ENCODE measurements at places on chromosomes 1 and 21.

DNA sequence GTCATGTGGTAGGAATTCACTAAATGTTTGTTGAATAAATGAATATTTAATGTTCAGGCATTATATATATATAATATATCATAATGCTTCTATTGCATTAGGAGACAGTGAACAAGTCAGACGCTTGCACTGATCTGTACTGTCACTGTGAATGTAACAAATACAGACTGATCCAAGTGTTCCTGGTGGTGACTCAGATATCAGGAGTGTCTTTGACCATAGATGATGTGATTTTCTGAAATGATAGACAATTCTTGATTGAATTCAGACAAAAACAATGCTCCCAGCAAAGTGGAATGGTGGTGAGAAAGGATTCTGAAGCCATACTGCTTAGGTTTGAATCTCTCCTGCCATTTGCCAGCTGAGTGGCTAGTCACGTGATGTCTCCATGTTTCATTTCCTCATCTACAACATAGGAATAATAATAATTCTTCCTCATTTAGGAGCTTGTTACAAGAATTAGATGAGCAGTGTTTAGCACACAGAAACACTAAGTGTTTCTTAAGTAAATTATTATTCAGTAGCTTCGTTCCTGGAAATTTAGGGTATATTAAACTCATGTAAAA, 71.0 kb downstream of the OLFML2B start:
- no peak for DNase-seq

DNA sequence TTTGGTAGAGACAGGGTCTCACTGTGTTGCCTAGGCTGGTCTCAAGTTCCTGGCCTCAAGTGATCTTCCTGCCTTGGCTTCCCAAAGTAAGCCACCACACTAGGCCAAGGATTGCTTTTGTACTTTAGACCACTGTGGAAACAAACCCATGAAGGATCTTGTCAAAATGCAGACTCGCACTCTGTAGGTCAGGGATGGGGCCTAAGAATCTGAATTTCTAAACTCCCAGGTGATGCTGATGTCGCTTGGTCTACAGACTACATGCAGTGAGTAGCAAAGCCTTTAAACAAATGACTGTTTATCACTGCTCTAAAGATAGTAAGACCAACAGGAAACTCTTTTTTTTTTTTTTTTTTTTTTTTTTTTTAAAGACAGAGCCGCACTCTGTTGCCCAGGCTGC, 54.1 kb upstream of the MUTYH start:
- no peak for DNase-seq

DNA sequence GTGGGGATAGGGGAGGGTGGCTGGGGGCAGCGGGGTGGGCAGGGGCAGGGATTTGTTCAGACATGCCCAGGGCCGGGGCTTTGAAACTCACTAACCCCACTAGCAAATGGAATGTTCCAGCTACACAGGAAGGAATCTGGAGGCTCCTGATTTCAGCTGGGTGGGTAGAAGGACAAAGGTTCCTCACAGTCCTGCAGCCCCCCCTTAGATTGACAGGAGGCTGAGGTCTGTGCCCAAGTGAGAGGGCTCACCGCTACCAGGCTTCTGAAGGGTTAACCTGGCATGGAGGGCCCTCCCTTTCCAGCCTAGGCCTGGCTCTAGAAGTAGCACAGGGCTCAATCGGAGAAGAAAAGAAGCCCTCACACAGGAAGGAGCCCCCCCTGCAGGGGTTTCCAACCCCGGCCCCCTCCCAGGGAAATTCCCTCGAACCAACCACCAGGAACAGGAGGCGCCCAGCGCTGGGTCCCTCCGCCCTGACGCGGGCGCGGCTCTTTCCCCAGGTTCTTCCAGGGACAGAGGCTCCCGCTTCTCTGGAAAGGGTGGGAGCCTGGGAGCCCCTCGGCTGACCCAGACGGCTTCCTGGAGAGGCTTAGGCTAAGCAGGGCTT, 3.3 kb downstream of the EPHA2 start:
- DNase-seq, result no peak

DNA sequence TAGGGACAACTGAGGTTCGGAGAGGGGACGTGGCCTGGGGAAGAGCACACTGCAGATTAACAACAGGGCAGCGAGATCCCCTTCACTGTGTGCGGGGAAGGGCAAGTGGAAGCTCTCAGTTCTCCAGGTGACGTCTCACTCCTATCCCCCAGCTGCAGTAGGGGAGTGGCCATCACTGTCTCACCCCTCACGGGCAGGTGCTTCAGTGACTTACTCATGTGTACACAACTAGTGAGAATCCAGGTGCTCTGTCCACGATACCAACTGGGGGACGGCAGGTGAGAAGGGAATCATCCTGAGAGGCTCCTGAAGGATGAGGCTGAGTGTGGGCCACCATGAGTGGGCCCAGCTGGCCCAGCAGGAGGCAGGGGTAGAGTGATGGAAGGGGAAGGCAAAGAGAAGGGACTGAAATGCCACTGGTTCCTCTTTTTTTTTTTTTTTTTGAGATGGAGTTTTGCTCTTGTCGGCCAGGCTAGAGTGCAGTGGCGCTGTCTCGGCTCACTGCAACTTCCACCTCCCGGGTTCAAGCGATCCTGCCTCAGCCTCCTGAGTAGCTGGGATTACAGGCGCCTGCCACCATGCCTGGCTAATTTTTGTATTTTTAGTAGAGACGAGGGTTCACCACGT, 25.9 kb downstream of the RHBG start:
- no peak for DNase-seq

GRCh38 chr1:226164154-226164553, 22.4 kb downstream of the ACBD3 start:
- no peak for DNase-seq

- no peak for DNase-seq
Measured at GRCh38 chr1:177181280-177181630, 10.5 kb downstream of the BRINP2 start.

Data from CD4-positive, alpha-beta T cell treated with Interleukin-15 for 4 hours (primary cell).